Anterior cingulate cortex (tissue), 58 donors: ENCODE measurements at places on chromosomes 11 and 22.

- no peak for DNase-seq
Observed at GRCh38 chr11:129973068-129973467, 29.6 kb downstream of the PRDM10 start.

GRCh38 chr11:63490551-63491239 is at the start of gene PLAAT5:
PLAAT5 (minus strand) TSS chr11:63491167; CDS start chr11:63491034, 133 bp downstream.
- DNase-seq = no peak

DNA sequence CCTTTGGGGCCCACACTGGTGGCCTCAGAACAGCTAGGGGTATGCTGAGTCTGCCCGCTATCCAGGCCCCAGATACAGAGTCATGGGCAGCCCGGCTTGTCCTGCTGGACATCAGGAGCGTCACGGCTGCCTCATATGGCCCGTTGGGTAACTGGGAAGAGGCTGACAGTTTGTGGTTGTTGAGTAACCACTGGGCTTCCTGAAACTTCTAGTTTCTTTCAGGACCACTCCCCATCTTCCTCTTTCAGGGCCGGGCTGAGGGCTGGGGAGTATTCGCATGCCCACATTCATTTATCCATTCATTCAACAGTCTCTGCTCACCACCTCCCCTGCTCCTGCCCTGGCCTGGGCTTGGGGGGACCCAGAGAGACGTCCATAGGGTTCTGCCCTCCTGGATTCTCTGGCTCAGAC is 13.4 kb upstream of the P2RY2 start:
- DNase-seq = no peak

DNA sequence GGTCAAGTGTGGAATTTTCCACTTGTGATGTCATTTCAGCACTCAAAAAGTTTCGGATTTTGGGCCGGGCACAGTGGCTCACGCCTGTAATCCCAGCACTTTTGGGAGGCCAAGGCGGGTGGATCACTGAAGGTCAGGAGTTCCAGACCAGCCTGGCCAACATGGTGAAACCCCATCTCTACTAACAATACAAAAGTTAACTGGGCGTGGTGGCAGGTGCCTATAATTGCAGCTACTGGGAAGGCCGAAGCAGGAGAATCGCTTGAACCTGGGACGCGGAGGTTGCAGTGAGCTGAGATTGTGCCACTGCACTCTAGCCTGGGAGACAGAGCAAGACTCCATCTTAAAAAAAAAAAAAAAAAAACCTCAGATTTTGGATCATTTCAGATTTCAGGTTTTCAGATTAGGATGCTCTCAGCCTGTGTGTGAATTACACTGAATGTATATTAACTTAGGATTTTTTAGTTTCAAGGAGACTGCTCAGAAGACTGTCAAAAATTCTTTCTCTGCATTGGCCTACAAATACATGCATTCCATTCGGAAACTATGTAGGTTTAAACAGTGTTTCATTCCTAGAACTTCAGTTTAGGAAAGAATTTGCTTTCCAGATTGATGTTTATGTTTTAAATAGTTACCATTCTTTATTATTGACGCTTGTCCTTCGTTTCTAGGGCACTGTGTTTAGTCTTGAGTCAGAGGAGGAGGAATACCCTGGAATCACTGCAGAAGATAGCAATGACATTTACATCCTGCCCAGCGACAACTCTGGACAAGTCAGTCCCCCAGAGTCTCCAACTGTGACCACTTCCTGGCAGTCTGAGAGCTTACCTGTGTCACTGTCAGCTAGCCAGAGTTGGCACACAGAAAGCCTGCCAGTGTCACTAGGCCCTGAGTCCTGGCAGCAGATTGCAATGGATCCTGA is 48.0 kb downstream of the BID start:
- DNase-seq = no peak

GRCh38 chr11:130846606-130847005 is 69.7 kb downstream of the SNX19 start:
- no peak for DNase-seq

GRCh38 chr22:26610996-26611395 is 6.8 kb downstream of the CRYBB1 start:
- DNase-seq = no peak

DNA sequence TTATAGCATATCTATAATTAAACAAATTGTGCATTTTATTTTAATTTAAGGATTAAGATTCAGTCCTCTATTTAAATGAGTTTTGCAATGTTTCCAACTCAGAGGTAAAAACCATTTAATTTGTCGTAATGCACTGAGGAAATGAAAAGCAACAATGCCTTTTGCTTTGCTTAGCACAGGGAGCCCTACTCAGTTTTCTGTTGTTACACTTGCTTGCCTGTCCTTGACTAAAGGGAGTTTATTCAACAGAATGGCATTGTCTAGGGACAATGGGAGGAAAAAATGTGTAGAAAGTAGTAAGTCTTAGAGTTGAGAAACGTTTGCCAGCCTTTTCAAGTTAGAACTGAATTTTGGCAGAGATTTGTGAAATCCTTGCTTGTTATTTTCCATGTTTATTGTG is 734.2 kb upstream of the ANO3 start:
- no peak for DNase-seq

DNA sequence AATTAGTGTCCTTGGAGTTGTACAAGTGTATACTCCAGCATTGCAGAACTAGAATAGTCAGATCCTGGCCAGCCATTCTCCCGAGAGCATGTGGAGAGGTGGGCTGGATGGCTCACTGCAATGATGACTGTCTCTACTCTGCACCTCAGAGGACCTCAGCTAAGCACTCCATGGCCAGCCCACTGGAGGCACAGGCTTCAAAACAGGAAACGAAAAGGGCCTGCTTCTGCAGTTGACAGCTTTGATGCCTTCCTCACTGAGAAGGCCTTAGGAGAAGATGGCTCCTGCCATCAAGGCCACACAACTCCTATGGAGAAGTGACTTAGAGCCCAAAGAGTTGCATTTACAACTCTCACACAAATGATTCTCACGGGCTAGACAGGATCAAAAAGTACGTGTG is 9.1 kb downstream of the POLD4 start:
- no peak for DNase-seq
